ENCODE measurements at places on chromosomes 1 and 21.

- no peak for DNase-seq
These were observed 134.0 kb downstream of the DMRTB1 start for GRCh38 chr1:53592985-53593757.

DNA sequence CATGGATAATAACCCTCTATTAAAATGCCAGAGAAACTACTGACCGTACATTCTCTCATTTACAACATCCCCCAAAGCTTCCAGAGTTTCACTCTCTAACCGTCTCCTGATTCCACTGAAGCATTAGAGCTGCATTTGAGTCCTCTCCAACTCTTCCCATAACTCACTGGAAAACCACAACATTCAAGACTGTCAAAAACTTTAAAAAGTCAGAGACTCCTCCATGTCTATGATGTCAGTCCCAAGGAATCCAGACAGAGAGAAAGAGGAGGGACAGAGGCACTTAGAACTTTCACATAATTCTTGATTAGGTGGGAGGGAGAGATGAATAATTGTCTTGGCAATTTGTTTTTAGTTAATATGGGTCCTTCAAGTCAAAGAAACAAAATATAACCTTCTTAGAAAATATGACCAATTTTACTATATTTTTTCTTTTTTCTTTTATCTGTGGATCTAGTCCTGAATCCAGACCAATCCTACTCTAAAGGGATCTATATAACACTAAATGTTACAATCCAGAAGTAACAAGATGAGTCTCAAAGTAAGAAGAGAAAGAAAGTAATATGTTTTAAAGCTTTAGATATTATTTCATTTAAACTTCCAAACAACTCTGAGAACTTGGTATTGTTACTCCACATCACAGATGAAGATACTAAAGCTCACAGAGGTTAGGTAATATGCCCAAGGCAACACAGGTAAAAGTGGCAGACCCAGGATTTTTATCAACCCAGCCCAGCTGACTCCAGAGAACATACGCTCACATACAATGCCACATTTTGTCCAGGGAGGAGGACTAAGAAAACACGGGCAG is 23.8 kb downstream of the OTUD7B start:
- DNase-seq: no peak

DNA sequence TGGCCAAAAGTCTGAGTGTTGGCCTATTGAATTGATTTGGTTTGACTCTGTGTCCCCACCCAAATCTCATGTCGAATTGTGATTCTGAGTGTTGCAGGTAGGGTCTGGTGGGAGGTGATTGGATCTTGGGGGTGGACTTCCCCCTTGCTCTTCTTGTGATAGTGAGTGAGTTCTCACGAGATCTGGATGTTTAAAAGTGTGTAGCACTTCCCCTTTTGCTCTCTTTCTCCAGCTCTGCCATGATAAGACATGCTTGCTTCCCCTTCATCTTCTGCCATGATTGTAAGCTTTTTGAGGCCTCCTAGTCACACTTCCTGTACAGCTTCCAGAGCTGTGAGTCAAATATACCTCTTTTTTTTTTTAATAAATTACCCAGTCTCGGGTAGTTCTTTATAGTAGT is 297.1 kb upstream of the ZRANB2 start:
- DNase-seq: no peak

DNA sequence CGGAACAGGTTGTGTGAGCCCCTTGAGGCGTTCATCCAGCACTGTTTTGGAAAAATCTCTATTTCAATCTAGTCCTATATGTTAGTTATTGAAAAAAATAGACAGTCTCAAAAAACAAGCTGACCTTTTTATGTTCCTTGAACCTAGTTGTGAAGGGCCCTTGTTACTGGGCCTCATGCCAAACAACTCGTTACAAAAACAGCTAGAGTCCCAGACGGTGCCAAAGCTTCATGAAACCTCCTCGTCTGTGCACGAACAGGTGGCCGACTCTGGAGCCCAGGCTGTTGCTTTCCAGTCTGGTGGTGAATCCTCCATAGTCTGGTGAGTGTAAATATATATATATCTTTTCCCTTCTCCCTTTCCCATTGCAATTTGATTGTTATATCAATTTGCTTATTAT is at the start of gene CHIA:
CHIA (plus strand) TSS at position 222 of the 400 bp plus-strand sequence. CDS start 19,617 bp downstream, outside the sequence.
- no peak for DNase-seq

DNA sequence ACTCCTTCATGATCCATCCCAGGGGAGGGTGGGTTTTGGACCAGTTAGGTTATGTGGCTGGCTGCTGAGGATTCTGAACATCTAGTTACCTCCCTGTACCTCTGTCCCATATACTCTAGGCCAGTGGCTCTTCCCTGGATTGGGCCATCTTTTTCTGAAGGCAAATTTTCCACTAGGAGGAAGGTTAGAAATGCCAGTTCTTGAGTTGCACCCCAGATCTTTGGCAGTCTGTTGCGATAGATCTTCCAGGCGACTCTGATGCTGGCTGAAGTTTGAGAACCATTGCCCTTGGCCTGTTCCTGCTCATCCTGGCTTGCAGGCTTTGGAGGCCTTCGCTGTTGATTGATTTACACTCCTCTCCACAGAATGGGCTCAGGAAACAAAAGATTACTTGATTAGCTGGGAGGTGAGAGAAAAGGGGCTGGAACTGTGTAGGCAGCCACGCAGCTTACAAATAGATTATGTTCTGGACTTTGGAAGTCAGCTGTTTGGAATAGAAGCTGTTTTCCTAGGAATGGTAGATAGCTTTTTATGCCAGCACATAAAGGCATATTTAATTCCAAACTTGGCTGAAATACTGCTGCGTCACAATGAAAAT is 110.1 kb downstream of the MRPS6 start:
- no peak for DNase-seq

- DNase-seq: no peak
These were observed 62.3 kb downstream of the LDLRAD2 start for GRCh38 chr1:21874328-21874727.

GRCh38 chr1:150444232-150444631 is 43.0 kb upstream of the TARS2 start:
- DNase-seq: no peak

GRCh38 chr1:235734335-235734734 is 84.8 kb upstream of the GNG4 start:
- DNase-seq: no peak

Data from HuH-7 (cell line).